Mammary epithelial cell (primary cell): ENCODE measurements at places on chromosomes 6 and 20. TPM values are rescaled to one million over a fixed set of nuclear protein-coding genes. Genes with fewer than 3 reads are reported as not detected.

DNA sequence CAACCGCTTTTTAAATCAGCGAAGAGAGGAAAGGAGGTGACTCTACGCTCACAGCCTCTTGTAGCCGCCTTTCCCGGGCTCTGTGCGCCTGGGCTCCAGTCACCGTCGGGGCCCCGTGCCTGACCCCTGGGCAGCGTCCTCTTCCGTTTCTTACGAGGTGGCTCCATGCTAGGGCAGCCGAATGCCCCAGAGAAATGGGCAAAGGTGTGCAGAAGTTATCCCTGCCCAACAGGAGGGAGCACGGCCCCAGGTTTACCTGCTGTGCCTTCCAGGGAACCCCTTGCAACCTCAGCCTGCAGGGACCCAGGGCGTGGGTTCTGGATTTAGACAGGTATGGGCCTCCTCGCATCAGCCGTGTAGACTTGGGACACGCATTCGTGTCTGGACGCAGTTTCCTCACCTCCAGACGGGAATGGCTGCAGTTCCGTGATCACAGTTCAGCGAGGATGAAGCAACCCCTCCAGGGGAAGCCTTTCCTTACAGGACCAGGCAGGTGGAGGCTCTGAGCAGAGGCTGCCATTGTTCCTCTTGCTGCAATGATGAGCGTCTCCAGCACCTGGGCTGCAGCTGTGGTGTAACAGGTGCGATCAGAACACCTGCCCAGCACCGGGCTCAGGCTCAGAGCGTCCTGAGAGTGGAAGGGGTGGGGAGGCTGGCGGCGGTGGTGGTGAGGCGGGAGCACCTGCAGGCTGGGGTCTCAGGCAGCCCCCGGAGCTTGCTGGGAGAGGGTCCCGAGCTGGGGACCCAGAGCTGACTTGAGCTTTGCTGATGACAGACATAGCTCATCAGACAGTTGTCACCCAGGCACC is 81.3 kb upstream of the BHLHE23 start:
- no peak for DNase-seq

PGC gene
- not detected in 2 replicates for total RNA-seq

DNA sequence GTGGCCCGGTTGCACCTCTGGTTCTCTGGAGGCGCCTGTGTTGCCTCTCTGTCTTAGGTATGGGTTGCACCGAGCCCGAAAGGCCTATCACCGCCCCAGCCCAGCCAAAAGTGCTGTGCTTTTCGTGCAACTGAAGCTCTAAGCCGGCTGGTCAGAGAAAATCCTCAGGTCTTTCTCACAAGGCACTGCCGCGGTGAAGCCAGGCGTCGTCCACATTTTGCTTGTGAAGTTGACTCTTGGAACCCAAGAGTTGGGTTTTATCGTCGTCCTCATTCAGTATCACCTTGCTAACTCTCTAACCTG is 726 bp upstream of the EMILIN3 start:
- no peak for DNase-seq

DNA sequence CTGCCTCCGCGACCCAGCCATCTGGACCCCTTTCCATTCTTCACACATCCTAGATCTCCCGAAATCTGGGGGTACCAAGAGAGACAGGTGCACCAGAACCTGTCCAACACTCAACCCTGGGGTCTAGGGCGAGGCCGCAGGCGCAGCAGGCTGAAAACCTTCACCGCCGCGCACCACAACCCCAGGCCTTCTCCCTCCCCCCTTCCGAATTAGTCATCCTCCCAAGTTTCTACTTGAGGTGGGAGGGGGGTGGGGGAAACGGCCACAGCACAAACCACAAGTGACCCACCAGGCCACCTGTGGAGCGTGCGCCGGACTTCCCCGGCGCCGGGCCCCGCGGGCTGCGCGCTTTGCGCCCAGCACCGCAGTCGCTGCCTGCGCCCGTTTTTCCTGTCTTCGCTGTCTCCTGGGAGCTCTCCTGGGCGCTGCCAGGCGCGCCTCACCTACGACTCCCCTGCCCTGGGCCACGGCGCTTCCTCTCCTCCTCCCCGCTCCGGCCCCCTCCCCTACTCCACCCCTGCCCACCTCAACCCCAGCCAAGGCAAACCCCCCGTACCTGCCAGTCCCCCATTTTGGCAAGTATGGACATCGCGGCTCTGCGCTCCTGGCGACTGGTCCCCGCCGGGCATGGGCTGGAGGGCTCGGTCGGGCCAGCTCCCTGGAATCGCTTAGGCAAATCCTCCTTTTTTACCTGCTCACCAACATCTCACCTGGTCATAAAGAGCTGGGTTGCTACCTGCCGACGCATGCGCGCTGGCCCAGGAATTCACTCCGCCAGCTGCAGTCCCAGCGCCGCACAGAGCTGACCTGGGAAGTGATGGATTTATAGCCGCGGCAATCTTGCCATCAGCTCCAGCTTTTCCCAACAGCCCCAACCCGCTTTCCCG is 4.2 kb upstream of the TFAP2A start:
- DNase-seq = peak; percentile 95

GRCh38 chr6:133705731-133706130 is 183.2 kb upstream of the TCF21 start:
- DNase-seq = peak; percentile 48

- no peak for DNase-seq
Observed at GRCh38 chr6:128997880-128998279, 114.9 kb downstream of the LAMA2 start.

- peak; percentile 71 for DNase-seq
Observed at GRCh38 chr20:33663161-33664084, 1.3 kb downstream of the C20orf144 start.

ID4 gene
- not detected in 2 replicates for total RNA-seq

- peak; percentile 26 for DNase-seq
Observed at GRCh38 chr6:44253307-44254101, 3.8 kb downstream of the SLC35B2 start.

GRCh38 chr6:6680526-6680925 is 92.0 kb downstream of the LY86 start:
- no peak for DNase-seq

GRCh38 chr20:11902285-11902697 is 15.4 kb upstream of the BTBD3 start:
- peak; percentile 66 for DNase-seq

- peak; percentile 57 for DNase-seq
Observed at GRCh38 chr6:37713529-37714119, 15.9 kb upstream of the MDGA1 start.

DNA sequence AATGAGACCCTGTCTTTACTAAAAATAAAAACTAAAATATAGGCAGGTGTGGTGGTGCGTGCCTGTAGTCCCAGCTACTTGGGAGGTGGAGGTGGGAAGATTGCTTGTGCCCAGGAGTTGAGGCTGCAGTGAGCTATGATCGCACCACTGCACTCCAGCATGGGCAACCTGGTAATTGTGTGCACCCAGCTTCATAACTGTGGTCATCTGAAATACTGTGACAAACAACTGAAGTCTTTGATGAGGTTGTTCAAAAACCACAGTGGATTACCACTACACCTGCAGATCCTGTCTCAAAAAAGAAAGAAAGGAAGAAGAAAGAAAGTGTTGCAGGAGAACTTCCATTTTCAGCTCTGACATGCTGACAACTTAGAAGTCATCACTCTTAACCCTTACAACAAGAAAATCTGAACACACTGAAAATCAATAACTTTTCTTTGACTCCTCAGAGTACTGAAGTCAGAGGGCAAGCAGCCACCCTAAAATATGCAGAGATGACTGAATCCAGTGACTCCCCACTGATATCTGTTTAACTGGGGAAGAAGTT is 13.8 kb upstream of the ZBP1 start:
- DNase-seq = no peak

DNA sequence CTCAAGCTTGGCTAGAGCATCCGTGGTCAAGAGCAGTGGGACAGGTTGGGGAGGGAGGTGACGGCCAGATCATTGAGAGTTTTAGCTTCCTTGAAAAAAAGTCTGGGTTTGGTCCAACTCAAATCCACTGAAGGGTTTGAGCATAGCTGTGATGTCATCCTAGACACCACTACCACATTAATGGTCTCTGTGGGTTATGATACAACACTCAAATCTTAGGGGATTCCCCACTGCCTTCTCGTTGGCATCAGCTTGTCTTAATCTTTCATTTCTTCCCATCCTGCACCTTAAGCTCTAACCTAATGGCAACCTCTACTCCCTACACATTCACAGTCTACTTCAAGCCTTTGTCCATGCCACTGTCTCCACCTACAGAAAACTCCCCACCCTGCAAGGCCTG is 77.3 kb downstream of the BMP6 start:
- DNase-seq = peak; percentile 3

SEMG1 gene
- total RNA-seq = not detected in 2 replicates

DNA sequence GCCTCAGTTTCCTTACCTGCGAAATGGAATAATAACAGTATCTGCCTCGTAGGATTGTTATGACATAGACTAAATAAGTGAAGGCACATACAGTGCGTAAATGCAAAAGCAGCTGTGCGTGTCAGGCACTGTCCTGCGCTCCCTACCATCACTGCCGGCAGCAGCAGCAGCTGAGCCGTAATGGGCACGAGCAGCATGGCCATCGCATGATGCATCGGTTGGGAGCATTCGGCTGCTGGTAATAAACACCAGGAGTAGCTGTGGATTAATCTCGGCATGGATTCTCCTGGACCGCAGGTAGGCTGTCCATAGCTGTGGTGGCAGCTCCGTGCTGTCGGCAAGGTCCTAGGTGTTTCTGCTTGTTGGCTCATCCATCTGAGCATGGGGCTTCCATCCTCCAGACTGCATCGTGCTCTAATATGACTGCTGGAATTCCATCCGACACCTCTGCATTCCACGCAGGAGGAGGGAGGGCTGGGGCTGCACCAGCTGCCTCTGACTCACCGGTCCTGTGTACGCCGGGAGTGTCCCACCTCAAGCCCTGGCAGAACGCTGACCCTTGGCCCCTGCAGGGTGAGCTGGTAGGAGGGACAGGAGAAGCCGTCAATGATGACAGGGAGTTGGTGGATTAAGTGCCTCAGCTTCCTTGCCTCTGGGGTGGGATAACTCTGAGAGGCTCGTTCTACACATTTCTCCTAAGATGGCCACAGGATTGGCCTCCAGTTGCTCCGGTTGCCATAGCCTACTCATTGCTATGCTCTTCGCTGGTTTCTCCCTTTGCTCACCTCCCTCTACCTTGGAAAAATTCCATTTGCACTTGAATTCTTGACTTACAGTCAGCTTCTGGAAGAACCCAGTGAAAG is 100.9 kb upstream of the PMEPA1 start:
- peak; percentile 73 for DNase-seq

DNA sequence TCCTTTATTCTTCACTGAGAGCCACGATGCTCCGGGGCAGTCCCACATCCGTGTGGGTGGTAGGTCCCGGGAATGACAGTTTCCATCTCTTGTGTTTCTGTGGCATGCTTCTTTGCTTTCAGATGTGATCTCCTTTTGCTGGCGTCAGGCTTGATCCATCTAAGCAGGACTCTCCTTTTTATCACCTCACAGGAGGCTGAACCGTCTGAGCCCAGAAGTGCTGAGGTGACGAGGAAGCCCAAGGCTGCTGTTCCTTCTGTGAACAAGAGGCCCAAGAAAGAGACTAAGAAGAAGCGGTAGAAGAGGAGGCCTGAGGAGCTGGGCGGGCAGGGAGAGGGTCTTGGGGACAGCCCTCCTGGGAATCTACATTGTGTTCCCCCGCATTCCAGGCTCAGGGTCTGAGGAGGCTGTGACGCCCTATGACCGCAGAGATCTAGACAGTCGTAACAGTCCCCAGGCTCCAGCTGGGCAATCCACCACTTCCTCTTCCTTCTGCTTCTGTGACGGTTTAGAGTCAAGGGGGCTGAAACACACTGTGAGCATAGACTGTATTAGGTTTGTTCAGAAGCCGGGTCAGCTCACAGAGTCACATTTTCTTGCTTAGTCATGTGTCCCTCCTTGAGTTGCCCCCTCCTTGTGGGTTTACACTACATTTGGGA is 26.8 kb downstream of the MANBAL start:
- DNase-seq = no peak

FABP7 gene
- total RNA-seq = not detected in 2 replicates

IL17F gene
- total RNA-seq = not detected in 2 replicates

DNA sequence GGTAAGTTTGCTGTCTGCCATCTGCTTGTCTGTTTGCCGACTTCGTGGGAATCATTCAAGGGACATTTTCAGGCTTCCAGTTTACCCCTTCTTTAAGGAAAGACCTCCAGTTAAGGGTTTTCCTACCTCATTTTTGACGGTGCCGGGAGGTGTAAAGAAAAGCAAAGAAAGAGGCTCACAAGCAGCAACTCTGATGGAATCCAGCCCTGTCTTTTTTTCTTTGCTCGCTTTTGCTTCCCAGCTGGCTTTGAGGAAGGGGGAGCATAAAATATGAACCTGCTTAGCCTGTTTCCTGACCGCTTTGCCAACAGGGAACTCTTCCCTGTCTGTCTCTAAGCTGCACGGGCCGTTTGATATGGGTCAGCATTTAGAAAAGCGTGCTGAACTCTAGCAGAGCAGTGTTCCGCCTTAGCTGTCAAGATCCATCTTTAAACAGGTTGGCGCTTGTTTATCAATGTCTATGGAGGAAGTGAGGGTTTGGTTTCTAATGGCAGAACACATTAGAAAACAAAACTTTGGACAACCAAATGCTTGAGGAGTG is 13.8 kb downstream of the SYTL3 start:
- no peak for DNase-seq

- DNase-seq = no peak
Observed at GRCh38 chr6:53333439-53334408, 15.0 kb downstream of the ELOVL5 start.

GRCh38 chr6:30676660-30677285 is 4.0 kb upstream of the DHX16 start:
- DNase-seq = no peak

DNA sequence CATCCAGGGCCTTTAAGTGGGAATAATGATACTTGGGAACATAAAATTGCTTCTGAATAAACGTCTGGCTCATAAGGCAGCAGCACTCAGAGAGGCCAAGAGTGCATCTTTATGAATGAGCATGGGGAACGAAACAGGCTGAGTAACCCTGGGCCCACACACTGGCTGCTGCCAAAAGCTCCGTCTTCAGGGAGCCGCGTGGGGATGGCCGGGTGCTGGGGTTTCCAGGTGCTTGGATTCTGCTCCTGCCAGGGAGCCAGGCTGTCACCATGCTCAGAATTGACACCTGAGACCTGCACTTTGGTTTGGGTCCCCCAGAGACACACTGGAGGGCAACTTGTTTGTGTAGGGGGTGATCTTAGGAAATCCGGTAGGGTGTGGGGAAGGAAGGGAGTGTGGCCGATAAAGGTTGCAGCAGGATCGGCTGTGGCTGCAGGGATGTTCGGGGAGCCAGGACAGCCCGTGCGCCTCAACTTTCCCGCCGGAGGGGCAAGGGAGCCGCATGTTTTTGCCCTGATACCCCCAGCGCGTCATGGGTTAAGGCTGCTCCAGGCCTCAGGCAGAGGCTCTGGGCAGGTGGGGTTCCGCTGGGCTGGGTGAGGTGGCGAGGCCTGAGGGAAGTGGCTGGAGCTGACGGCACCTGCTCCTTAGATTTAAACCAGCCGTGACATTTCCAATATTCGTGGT is 101.8 kb downstream of the YTHDF1 start:
- no peak for DNase-seq

- no peak for DNase-seq
Observed at GRCh38 chr6:53741034-53741823, 53.6 kb upstream of the LRRC1 start.

DNA sequence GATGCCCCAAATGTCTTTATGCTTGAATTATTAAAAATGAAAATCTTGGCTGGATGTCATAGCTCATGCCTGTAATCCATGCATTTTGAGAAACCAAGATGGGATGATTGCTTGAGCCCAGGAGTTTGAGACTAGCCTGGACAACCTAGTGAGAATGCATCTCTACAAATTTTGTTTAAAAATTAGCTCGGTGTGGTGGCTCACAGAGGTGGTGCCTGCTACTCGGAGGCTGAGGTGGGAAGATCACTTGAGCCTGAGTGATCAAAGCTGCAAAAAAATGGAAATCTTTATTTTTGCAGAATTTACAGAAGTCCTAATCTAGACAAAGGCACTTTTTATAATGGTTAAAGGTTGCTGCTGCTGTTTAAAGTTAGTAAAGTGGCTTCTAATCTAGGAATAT is 20.0 kb upstream of the COL19A1 start:
- no peak for DNase-seq
